Activated CD4-positive, alpha-beta T cell treated with anti-CD3 and anti-CD28 coated beads for 24 hours (primary cell): ENCODE measurements at places on chromosomes 5 and 9.

- DNase-seq, result no peak
Measured at GRCh38 chr9:90770182-90770738, 31.4 kb upstream of the SYK start.

GRCh38 chr9:36164372-36164771 is 4.8 kb upstream of the CCIN start:
- DNase-seq, result no peak

DNA sequence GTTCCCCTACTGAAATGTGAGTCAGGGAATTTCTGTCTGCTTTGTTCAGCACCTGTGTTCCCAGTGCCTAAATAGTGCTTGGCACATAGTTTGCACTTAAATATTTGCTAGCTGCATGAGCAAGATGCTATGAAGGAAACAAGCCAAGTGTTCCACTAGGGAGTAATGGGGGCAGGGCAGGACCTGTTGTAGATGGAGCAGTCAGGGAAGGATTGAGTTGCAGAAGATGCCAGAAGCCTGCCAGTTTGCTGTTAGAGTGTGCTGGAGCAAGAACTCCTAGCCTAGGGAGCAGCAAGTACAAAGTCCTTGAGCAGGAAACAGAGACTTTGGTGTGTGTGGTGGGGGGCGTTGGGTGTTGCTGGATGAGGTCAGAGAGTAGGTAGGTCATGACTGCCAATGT is 87.5 kb downstream of the DAB2IP start:
- no peak for DNase-seq

- no peak for DNase-seq
Measured at GRCh38 chr5:74888117-74888516, 21.9 kb upstream of the FAM169A start.

DNA sequence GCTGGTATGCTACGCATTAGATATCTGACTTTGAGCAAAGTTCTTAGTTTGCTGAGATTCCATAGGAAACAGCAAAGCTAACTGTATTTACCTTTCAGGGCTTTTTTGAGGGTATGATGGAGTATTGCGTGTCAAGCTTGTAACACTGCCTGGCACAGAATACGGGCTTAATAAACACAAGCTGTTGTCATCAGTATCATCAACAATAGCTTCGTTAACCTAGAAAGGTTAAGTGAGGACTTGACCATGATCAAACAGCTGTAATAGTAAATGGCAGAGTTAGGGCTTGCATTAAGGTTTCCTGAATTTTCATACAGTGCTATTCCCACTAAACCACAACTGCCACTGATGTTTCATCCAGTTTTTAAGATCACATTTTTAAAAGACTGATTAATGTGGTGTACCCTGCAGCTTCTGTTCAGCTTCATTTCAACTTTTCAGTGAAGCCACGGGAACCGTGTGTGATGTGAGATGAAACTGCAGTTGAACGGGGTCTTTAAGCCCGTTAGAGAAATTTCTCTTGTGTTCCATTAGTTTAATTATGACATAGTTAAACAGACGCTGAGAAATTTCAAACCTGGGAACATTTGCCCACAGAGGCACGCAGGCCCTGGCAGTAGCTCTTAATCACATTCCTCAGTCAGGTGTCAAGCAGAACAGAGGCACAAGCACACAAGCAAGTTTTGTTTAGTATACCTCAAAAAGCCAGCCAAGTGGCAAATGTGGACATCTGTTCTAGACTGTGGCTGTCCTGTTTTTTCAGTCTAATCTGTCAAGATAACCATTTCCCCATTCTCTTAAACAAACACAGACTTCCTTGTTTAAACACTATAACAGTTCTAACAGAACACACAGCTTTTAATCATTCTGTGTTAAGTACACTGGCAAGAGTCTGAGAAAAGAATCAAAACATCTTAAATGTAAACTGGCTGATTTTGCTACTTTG is 147.1 kb downstream of the ZNF608 start:
- no peak for DNase-seq

DNA sequence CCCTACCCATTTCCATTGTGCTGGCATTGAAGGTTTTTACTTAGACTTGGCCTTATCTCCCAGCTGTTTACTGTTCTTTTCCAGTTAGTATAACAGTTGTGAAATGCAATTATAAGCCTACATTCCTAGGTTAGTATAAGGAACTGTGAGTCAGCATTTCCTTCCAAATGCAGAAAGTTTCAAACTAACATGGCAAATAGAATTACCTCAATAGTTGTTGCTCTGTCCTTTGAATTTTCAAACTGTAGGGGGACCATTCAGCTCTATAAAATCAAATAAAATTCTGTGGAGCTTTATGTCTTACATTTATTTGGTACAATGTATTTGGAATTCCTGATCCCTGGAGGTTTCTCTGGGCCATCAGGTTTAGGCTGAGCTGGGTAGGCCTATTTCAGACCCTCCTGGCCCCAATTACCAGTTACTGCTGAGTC is 47.2 kb downstream of the ARHGEF28 start:
- no peak for DNase-seq

DNA sequence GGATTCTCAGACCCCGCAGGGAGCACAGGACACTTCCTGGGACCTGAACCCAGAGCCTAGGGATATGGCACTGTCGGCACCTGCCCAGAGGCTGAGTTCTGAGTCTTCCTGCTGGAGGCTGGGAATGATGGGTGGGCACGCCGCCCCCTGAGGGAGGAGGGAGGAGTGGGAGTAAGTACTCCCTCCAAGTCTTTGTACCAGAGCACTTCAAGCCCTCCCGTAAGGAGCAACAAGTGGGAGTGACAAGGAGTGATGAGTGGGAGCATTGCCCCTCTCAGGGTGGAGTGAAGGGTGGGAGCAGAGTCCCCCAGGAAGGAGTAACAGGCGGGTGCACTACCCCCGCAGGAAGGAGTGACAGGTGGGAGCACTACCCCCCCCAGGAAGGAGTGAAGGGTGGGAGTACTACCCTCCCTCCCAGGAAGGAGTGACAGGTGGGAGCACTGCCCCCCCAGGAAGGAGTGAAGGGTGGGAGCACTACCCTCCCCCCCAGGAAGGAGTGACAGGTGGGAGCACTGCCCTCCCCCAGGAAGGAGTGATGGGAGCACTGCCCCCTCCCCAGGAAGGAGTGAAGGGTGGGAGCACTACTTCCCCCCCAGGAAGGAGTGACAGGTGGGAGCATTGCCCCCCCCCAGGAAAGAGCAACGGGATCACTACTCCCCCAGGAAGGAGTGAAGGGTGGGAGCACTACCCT is 100.1 kb downstream of the CACNA1B start:
- no peak for DNase-seq

DNA sequence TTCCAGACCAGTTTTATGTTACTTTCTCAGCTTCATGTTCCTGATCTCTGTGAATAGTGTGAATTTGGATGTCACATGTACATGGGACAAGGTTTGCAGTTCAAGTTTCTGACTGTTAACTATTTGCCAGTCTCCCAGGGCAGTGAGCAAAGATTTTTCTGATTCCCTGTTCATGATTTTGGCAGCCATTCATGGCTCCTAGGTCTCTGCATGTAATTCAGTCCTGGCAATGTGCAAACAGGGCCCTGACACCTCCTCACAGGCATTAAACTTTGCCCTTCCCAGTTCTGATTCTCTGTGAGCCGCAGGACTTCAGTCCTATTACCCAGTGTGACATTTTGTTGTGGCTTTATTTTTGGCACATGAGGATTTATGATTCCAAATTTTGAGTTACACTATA is 349.7 kb downstream of the ARRDC3 start:
- DNase-seq, result no peak

DNA sequence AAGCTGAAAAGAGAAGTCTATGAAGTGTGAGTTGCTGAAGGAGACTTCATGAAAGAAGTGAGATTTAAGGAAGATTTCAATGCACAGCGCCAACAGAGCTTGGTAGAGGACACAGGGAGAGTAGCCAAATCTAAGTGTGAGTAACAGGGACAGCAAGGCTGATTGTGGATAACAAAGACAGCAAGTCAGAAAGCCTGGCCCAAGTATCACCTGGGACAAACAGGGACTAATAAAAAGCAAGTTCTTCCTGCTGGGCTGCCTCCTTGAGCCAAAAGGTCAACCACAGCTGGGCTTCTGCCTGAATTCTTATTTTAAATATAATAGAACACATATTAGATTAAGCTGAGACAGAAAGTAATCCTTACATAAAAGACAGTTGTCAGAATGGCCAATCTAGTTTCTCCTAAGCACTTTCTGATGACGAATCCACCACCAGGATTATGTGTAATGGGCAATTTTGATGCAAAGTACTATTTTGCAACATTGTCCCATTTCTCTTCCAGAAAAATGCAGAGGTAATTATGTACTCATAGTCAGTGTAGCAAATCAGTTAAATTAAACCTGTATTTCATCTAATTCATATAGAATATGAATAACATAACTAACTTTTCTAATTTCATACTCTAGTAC is 73.8 kb downstream of the MAPKAP1 start:
- no peak for DNase-seq
